ENCODE measurements at places on chromosomes 1 and 21.

GRCh38 chr1:40187399-40187798, 26.2 kb downstream of the RLF start:
- H3K4me1 ChIP-seq, result peaks cover 43% of the 10 kb centered on the region
- peaks cover 30% of the 10 kb centered on the region for H3K36me3 ChIP-seq
- no peak for DNase-seq
- no peak overlapping the region for H3K27ac ChIP-seq
- H3K27me3 ChIP-seq, result no peaks in the 10 kb centered on the region

DNA sequence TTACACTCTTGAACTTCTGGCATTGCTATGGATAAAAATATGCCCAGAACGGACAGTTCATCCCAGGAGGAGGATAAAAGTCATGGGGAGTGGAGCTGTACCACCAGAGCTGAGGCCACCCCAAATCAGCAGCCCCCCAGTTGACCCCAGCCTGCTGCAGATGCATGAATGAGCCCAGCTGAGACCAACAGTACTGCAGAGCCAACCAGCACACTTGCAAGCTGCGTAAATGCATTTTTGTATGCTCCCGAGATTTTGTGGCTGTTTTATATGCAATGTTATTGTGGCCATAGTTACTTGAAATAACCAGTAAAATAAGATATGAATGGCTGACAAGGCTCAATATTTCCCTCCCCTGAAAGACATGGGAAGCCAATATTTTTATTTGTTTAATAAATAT, 264.6 kb downstream of the DUSP10 start:
- H3K4me1 ChIP-seq, result no peaks in the 10 kb centered on the region
- no peak overlapping the region for H3K4me3 ChIP-seq
- peaks cover 6% of the 10 kb centered on the region for H3K27me3 ChIP-seq
- H3K27ac ChIP-seq, result no peak overlapping the region
- no peak for DNase-seq

DNA sequence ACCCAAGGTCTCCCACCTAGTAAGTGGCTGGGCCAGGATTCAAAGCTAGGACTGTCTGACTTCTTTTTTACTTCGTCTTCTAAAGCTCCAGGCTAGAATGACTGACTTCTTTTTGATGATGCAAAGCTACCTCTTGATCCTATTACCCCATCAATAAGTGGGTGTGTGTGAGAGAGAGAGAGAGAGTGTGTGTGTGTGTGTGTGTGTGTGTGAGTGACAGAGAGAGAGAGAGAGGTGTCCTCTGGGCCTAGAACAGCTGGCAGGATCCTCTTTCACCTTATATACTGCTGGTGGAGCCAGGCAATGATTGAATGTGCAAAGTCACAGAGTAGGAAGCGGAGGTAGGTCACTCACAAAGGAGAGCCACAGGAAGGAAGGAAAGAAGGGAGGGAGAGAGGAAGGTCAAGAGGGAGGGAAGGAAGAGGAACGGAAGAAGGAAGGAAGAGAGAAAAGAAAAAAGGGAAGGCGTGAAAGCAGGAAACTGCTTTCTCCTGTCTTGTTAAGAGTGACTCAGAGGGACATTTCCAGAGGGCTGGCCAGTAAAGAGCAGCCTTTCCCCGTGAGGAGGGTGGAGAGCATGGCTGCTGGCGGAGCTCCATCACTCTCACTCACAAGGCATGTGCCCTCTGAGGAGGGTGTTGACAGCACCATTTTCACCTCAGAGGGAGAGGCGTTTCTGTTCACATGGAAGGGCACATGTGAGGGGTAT, 68.9 kb downstream of the CDC7 start:
- no peak for DNase-seq
- H3K27ac ChIP-seq, result peak overlapping the region; percentile 30
- peaks cover 10% of the 10 kb centered on the region for H3K4me1 ChIP-seq
- H3K36me3 ChIP-seq, result no peaks in the 10 kb centered on the region
- no peaks in the 10 kb centered on the region for H3K27me3 ChIP-seq
- H3K4me3 ChIP-seq, result no peak overlapping the region

DNA sequence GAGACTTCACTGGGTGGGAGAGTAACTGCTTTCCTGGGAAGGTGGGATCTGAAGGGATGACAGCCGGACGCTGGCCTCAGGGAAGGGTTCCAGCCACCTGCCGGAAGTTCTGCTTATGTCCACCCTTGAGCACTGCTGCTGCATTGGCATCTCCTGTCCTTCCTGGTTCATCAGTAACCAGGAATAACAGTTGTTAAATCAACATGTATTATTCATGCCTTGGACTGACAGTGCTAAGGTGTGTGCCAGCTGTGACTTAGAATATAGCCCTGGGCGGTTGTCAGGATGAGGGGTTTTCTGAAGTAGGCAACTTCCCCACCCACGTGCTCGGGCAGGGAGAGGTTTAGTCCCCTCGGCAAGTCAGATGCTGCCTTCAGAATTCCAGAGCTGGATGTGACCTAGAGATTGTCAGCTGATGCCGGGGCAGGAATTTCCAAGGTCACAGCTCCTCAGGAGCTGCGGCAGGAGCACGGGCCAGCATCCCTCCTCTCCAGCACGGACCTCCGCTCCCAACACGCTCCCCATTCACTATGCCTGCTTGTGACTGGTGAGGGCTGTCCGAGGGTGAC, 17.9 kb downstream of the CLDN14 start:
- DNase-seq, result no peak
- no peak overlapping the region for H3K4me3 ChIP-seq
- no peaks in the 10 kb centered on the region for H3K27me3 ChIP-seq
- H3K36me3 ChIP-seq, result no peaks in the 10 kb centered on the region
- no peak overlapping the region for H3K27ac ChIP-seq

DNA sequence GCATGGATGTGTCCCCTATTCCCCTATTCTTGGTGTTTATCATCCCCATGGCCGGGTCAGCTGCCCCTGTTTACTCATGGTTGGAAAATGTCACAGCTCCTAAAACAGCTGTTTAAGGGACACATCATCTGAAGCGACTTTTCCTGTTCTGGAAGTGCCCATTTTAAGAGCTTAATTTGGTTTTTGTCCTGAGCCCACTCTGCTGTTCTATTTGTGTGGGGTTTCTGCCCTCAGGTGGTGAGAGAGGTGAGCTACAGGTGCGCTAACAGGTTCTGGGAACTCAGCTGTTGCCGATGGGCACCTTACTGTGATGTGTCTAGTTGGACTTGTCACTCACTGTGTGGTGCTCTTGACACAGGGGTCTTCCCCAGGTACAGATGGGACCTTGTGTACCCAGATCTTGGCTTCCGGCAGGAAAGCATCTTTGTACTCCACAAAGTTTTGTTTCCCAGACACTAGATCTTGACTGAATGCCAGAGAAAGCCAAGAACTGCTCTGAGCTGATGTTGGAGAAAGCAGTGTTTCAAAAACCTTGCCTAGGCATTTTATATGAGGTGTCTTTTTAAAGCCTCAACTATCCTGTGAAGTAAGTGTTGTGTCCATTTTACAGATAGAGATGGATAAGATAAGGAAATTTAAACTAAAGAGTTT, 59.0 kb upstream of the CD1D start:
- no peak overlapping the region for H3K4me3 ChIP-seq
- no peak overlapping the region for H3K27ac ChIP-seq

DNA sequence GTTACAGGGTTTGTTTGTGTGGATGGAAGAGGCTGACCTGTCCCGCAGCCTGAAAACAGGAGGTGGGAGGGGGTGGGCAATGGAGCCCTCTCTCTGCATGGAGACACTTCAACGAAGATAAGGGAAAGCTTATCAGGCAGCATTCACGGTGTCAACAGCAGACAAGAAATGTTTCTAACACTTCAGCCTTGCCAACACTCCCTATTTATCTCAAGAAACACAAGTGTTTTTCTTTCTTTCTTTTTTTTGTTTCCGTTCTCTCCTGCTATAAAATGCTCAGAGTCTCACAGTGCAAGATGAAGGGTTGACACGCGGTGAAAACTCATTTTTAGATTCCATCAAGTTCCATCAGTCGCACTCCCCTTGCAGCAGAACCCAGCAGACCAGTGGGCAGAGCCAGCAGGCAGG, 594.4 kb downstream of the MATN1 start:
- H3K27me3 ChIP-seq, result no peaks in the 10 kb centered on the region
- DNase-seq, result no peak
- no peak overlapping the region for H3K27ac ChIP-seq
- H3K36me3 ChIP-seq, result no peaks in the 10 kb centered on the region
- no peak overlapping the region for H3K4me3 ChIP-seq
- no peaks in the 10 kb centered on the region for H3K4me1 ChIP-seq

GRCh38 chr1:63330331-63330916, 8.1 kb downstream of the FOXD3 start:
- peaks cover 4% of the 10 kb centered on the region for H3K36me3 ChIP-seq
- no peak for DNase-seq
- peaks cover 76% of the 10 kb centered on the region for H3K27me3 ChIP-seq
- peaks cover 26% of the 10 kb centered on the region for H3K4me1 ChIP-seq
- H3K27ac ChIP-seq, result no peak overlapping the region

GRCh38 chr21:40923901-40924300, 76.9 kb upstream of the DSCAM start:
- DNase-seq, result no peak
- H3K4me3 ChIP-seq, result no peak overlapping the region
- no peak overlapping the region for H3K27ac ChIP-seq
- no peaks in the 10 kb centered on the region for H3K4me1 ChIP-seq
- H3K27me3 ChIP-seq, result no peaks in the 10 kb centered on the region

DNA sequence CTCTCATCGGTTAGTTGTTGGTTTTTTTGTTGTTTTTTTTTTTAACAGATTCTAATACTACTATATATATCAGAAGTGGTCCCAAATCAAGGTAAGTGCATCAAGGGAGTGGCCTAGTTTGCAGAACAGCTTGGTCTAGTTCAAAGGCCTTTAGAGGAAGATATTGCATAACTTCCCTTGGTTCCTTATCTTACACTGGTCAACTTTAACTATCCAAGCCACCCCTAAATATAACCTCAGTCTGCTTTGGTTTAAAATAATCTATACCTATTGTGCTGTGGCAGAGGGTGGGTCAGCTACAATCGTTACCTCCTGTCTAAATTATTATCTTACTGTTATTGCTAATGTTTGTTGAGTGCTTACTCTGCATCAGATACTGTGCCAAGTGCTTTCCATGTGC, 6.9 kb downstream of the S100A12 start:
- peaks cover 2% of the 10 kb centered on the region for H3K27me3 ChIP-seq
- H3K27ac ChIP-seq, result no peak overlapping the region
- H3K36me3 ChIP-seq, result no peaks in the 10 kb centered on the region
- H3K4me1 ChIP-seq, result no peaks in the 10 kb centered on the region

DNA sequence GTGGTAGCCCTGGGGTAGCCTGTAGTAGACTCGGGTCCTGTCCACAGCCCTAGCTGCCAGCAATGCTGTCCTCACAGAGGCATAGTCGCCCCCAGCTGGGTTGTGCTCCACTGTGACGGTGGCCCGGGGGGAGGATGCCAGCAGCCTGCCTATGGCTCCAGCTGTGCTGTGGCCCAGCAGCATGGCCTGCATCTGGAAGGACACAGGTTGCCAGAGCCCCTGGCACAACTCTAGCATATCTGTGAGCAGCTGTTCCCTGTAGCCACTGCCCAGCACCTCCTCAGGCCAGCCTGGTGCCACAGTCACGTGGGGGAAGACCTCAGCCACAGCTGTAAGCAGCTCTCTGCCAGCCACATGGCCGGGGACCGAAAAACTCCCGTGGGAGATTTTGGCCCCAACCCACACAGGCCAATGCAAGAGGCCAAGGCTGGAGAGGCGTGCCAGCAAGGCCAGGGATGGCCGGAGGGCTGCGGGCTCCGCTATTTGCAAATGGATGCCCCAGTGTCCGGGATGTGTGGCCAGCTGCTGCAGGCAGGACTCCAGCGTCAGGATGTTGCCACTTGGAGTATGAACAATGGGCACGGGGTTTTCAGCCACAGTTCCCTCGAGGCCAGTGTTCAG, 13.9 kb downstream of the FAM151A start:
- no peaks in the 10 kb centered on the region for H3K27me3 ChIP-seq
- H3K36me3 ChIP-seq, result no peaks in the 10 kb centered on the region
- no peak overlapping the region for H3K27ac ChIP-seq
- no peak for DNase-seq
- no peak overlapping the region for H3K4me3 ChIP-seq
- peaks cover 11% of the 10 kb centered on the region for H3K4me1 ChIP-seq

DNA sequence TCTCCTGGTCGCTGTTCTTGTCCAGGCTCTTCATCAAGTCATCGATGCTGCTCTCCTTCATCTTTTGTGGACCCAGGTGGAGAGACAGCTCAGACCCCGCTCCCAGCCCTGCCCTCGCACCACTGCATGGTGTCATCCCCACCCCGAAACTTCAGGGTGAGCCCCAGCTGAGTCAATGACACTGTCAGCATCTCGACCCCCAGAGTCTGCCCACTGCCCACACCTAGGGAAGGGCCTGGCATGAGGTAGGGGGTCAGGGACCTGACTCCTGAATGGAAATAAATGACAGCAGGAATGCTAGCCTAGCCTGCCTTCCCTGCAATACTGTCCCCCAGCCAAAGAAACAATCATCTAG, 1.6 kb upstream of the S100A6 start:
- H3K36me3 ChIP-seq, result peaks cover 45% of the 10 kb centered on the region
- peaks cover 85% of the 10 kb centered on the region for H3K4me1 ChIP-seq

GRCh38 chr1:40838045-40838979, 23.9 kb downstream of the CITED4 start:
- H3K4me3 ChIP-seq, result no peak overlapping the region
- peaks cover 6% of the 10 kb centered on the region for H3K36me3 ChIP-seq
- H3K4me1 ChIP-seq, result peaks cover 28% of the 10 kb centered on the region
- DNase-seq, result no peak
- H3K27ac ChIP-seq, result no peak overlapping the region
- peaks cover 2% of the 10 kb centered on the region for H3K27me3 ChIP-seq

GRCh38 chr1:91661121-91661520, 160.5 kb downstream of the CDC7 start:
- H3K4me3 ChIP-seq, result no peak overlapping the region
- H3K27ac ChIP-seq, result no peak overlapping the region
- peaks cover 2% of the 10 kb centered on the region for H3K36me3 ChIP-seq
- no peaks in the 10 kb centered on the region for H3K4me1 ChIP-seq
- DNase-seq, result no peak
- H3K27me3 ChIP-seq, result no peaks in the 10 kb centered on the region

- peaks cover 40% of the 10 kb centered on the region for H3K27me3 ChIP-seq
- peaks cover 10% of the 10 kb centered on the region for H3K4me1 ChIP-seq
- no peaks in the 10 kb centered on the region for H3K36me3 ChIP-seq
- H3K4me3 ChIP-seq, result peak overlapping the region; percentile 2
These were observed 228.0 kb upstream of the TMEM51 start for GRCh38 chr1:14925336-14926136.

- H3K27ac ChIP-seq, result no peak overlapping the region
- H3K36me3 ChIP-seq, result peaks cover 33% of the 10 kb centered on the region
- no peaks in the 10 kb centered on the region for H3K27me3 ChIP-seq
- H3K4me1 ChIP-seq, result peaks cover 14% of the 10 kb centered on the region
These were observed 15.8 kb downstream of the ODF2L start for GRCh38 chr1:86380257-86380861.

GRCh38 chr1:212072047-212072446, 36.5 kb downstream of the DTL start:
- H3K4me3 ChIP-seq, result no peak overlapping the region
- no peaks in the 10 kb centered on the region for H3K27me3 ChIP-seq
- H3K27ac ChIP-seq, result no peak overlapping the region
- no peak for DNase-seq
- H3K4me1 ChIP-seq, result no peaks in the 10 kb centered on the region

Measured in activated CD8-positive, alpha-beta T cell treated with anti-CD3 and anti-CD28 coated beads, Interleukin-2, amount 10 ng/mL, durations not matched to agents 7 days and 5 days (primary cell).